Ureter (tissue), 1 donor: ENCODE measurements at places on chromosomes 7 and 10.

GRCh38 chr7:39617005-39617404 is 6.4 kb upstream of the RALA start:
- DNase-seq = no peak

DNA sequence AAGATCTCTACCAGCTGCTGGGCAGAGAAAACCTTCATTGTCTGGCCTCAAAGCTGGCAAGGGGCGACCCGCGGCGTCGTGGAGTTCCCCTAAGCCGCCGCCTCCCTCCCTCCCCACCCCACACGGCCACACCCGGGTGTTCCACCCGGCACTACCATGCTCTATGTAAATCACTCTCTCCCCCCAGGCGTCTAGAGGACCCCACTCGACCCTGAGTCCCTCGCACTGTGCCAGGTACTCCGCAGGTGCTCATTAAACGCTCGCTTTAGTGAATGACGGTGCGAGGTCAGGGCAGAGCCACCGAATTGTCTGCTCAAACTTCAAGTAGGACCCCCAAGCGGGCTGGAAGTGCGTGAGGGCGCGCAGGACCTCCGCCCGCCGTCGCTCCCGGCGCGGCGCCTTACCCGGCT is 628 bp downstream of the PARP12 start:
- DNase-seq = no peak

GRCh38 chr10:100153239-100153825 is 32.5 kb downstream of the ERLIN1 start:
- DNase-seq = no peak

GRCh38 chr10:121324678-121325213 is 273.5 kb downstream of the FGFR2 start:
- no peak for DNase-seq

DNA sequence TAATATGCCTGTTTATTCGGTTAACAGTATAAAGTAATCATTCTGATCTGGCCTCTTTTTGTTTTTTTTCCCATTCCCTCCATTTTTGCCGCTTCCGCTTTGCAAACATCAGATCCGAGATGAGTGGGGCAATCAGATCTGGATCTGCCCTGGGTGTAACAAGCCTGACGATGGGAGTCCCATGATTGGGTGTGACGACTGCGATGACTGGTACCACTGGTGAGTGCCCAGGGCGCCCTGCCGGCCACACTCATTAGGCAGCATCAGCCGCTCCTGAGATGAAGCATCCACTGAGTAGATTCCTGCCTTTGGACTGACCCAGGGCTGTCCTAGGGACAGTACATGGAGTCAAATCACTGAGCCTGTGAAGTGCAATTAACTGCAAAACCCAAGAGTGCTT is 40.9 kb upstream of the GATA3 start:
- DNase-seq = peak; percentile 56

DNA sequence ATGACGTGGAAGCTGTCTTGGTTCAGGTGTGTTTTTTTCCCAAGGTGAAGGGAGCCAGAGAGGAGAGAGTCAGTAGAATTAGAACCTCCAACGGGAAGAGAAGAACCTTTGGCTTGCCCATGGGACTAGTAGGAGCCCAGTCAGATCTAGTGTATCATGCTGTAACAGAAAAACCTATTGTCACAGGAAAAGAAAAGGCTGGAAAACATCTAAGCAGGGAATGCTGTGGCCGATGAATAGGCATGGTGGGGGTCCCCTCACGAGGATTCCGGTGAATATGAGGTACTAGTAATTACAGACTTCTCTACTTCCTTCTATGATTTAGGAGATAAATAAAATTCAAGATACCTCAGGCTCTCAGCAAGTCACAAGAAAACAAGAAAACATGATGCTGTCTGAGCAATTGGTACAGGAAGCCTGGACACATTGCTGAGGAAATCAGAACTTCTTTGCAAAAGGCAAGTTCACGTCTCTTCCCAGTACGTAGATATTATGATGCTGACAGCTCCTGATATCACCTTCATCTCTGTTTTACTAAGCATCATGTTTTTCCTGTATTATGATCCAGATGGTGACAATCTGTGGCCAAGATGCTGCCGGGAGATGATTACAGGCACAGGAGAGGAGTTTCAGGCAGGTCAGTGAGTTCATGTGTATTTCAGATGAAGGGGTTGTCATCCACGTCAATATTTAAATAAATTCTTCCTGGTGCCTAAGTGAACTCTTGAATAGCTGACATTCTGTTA is 54.3 kb upstream of the NPY start:
- no peak for DNase-seq

DNA sequence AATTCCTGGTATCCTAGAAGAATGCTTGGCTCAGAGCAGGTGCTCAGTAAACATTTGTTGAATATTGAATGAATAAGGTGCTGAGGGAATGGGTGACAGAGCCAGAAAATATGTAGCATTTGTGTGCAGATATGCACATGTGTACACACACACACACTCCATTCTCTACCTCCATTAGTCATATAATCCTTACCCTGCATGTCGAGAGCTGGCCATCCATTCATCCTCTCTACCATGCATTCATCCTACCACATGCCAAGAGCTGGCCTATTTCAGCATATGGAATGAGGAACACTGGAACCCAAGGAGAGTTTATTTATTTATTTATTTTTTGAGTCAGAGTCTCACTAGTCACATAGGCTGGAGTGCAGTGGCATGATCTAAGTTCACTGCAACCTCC is 284.8 kb downstream of the PLXNA4 start:
- no peak for DNase-seq

GRCh38 chr10:110330675-110331074 is 26.0 kb upstream of the SMNDC1 start:
- DNase-seq = no peak

- DNase-seq = no peak
Measured at GRCh38 chr7:140165422-140165821, 11.4 kb downstream of the KDM7A start.

GRCh38 chr7:37151741-37152413 is 296.8 kb downstream of the ELMO1 start:
- no peak for DNase-seq

DNA sequence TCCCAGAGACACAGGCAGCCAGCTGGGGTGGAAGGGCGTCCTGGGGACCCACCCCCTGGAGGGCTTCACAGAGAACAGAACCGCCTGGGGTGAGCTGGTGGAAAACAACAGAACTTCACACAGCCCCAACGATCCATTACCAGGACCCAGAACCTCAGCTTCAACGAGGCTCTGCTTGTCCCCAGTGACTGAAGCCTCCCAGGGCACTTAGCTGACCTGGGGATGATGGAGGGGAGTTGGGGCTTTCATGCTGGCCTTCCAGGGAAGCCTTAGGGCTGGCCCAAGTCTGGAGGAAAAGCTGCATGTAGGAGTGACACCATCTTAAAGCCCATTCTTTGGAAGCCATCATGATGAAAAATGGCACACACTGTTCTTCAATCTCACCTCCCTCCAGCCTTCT is 300.2 kb downstream of the WDR37 start:
- DNase-seq = no peak

DNA sequence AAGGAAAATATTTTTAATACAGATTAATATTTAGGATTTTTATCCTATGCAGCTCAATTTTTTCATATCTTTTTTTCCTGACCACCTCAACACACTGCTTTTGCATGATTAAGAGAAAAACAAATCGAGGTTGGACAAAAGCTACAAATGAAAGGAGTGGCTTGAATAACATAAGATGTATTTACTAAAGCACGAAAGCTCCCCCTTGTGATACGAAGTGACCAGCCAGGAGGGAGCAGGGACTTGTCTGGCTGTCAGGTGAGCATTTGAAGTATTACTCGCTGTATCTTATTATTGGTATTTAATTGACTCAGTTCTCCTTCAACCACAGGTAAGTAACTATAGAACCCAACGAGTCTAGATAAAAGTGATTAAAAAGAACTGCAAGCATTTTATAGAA is 265.2 kb upstream of the PHF14 start:
- no peak for DNase-seq

- DNase-seq = no peak
Measured at GRCh38 chr7:3605222-3605621, 304.2 kb downstream of the SDK1 start.

DNA sequence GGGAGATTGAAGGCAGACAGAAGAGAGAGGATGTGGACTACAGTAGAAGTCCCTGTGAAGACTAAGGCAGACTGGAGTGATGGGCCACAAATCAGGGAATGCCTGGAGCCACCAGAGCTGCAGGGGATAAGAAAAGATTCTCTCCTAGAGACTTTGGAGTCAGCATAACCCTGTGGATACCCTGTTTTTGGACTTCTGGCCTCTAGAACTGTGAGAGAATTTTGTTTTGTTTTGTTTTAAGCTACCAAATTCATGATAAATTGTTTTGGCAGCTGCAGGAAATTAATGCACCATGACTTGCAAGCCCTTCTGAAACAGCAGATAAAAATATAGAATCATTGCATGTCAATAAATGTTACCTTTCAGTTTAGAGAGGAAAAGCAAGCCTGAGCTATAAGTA is 41.3 kb downstream of the INHBA start:
- DNase-seq = no peak

DNA sequence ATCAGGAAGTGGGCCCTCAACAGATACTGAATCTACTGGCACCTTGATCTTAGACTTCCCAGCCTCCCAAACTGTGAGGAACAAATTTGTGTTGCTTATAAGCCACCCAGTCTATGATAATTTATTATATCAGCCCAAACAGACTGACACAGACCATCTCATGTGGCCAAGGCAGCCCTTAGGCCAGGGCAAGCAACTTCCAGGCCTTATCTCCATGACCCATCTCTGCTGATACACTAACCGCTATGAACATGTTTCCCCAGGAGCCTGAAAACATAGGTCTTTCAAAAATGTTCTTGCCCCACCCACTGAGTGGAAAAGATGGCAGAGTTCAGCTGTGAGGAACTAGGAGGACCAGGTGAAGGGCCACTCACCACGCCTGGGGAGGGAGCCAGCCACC is 3.2 kb upstream of the BLOC1S2 start:
- DNase-seq = no peak

- no peak for DNase-seq
Measured at GRCh38 chr10:70343712-70344111, 38.7 kb downstream of the LRRC20 start.

GRCh38 chr10:538895-539294 is 150.6 kb downstream of the DIP2C start:
- DNase-seq = no peak

DNA sequence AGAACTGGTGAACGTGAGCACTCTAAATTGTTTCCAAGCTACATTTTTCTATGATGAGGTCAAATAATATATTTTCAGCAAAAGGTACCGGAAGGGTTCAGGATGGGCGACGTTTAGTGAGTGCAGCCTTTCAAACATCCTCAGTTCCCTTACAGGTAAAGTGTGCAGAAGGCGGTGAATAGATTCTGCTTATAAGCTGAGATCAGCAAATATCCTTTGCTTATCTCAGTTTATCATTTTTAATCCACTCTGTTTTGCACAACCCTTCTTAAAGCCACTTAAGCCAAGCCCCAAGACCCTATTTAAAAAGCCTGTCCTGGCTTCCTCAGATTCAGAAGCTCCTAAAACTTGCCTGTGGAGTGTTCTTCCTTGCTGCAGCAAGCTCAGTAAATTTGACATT is 103.1 kb upstream of the DGKB start:
- DNase-seq = no peak

DNA sequence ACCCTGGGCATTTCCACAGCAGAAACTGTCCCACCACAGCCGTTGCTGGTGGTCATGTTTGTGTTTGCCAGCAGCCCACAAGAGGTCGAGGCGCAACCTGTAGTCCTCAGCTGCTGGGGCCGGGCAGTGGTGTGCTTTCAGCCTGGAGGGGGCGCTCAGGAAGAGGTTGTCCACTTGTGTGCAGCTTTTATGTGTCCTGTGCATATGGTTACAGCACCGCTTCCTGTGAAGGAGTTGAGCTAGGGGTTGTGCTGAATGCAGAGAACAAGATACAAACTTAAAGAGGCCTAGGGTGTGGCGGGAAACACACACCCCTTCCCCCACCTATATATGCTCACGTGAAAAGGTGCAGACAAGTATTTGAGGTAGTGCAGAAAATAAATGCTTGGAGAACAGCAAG is 29.5 kb upstream of the PFKFB3 start:
- no peak for DNase-seq

- DNase-seq = no peak
Measured at GRCh38 chr7:142813226-142813625, 41.6 kb upstream of the EPHB6 start.

GRCh38 chr7:159109653-159110035 is 35.0 kb downstream of the VIPR2 start:
- no peak for DNase-seq

DNA sequence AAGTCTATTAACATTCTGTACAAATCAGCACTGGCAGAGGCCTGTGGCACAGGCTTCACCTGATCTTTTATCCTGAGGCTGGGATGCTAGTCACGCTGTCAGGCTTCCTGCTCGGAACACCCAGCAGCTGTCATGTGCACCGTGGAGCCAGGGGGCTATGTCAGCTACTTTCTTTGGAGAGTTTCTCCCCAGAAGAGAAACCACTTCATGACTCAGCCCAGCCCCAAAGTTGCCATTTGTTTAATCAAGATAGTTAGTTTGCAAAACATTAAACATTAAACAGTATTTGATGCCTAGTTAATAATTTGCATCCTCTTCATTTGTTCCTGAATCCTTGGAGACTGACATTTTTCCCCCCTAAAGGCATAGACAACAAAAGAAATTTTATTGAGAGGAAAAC is at the start of gene HABP2:
TSS of gene HABP2 (plus strand) at position 353 of the 400 bp plus-strand sequence. CDS start 69 bp downstream, outside the sequence.
- no peak for DNase-seq

GRCh38 chr10:128081720-128082119 is 44.5 kb downstream of the MKI67 start:
- DNase-seq = no peak

DNA sequence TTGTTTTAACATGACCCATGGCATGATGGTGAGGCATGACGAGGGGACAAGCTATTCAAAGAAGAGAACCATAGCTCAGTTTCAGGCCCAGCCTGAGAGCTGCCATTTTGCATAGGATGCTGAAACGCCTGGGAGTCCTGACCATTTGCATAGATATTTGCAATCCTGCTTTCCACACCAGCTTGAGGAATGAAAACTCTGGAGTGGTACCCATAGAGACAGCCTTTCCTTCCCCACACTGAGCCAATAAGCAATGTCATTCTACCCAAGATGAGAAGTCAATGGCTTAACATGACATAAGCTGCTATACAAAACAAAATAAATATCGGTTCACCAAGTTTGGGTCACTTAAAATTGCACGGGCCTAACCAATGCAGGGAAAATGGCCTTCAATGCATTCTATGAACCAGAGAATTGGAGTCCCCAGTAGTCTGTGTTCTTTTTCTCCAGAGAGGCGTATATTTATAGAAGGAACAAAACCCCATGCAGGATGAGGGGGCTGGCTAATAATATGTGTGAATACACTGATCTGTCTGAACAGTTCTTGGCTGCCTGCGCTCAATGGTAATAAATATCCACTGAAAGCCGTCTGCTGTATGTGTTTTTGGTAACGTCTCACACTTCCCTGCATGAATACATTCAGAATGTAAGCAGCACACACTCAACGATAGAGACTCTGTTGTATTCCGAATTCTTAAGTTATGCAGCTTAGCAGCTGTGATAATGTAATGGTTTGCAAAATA is 329.3 kb downstream of the FRMD4A start:
- no peak for DNase-seq

GRCh38 chr10:32373031-32373430 is 26.1 kb upstream of the EPC1 start:
- no peak for DNase-seq

- DNase-seq = no peak
Measured at GRCh38 chr7:2120251-2120660, 112.5 kb downstream of the MAD1L1 start.
